ENCODE measurements at places on chromosomes 2 and 18.

DNA sequence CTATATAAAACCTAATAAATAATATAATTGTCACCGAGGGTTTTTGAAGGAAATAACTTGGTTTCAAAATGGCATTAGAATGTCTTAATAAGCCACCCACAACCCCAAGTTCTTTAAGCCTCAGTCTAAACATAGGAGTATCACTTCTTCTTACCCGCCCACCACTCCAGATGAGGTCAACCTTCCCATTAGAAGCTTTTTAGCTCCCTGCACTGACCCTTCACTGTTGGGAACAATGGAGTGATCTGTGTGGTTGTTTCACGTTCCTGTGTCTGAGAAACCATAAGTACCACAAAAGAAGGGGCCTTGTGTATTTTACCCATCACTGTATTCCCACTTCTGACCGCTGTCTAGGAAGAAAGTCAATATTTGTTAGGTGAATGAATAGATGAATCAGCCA lies 326.3 kb upstream of the ZNF521 start:
- peak; percentile 74 for DNase-seq

DNA sequence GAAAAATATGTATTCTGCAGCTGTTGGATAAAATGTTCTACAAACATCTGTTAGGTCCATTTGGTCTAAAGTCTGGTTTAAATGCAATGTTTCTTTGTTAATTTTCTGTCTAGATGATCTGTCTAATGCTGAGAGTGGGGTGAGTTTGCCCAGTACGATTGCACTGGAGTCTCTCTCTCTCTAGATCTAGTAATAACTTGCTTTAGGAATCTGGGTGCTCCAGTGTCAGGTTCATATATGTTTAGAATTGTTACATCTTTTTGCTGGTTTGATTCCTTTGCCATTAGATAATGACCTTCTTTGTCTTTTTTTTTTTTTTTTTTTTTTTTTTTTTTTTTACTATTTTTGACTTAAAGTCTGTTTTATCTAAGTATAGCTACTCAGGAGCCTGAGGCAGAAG lies 10.4 kb downstream of the GCC2 start:
- no peak for DNase-seq

GRCh38 chr2:85163675-85164074 lies 30.5 kb downstream of the TCF7L1 start:
- no peak for DNase-seq

DNA sequence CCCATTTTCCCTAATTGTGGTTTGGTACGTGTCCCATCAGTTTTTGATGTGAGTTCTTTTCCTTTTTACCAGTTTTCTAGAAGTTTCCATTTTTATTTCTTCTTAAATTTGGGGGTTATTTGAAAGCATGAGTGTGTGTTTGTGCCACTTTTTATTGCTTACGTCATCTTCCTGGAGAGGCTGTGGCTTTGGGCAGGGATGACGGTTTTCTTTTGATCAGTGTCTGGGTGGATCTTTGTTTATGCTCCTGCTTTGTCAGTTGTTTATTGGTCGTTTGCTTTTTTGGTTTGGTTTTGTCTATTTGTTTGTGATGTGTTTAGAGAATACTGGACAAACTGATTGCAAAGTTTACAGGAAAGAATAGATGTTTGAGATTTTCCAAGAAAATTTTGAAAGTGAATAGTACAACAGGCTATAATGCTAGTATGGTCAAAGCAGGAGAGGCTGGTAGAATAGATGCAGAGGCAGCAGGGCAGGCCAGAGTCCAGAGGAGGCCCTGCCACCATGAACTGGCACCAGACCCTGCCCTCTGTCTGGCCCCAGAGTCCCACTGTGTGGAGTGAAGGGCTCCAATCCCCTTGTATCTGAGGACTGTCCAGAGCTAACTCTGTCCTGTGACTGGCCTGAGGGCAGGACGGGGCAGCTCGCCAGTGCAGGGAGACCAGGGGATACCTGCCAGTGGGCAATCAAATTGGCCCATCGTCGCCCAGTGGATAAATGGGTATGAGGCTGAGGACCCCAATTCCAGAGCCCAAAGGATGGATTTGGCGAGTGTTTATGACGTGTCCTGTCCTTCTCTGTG lies 23.4 kb upstream of the SNED1 start:
- DNase-seq: peak; percentile 5

DNA sequence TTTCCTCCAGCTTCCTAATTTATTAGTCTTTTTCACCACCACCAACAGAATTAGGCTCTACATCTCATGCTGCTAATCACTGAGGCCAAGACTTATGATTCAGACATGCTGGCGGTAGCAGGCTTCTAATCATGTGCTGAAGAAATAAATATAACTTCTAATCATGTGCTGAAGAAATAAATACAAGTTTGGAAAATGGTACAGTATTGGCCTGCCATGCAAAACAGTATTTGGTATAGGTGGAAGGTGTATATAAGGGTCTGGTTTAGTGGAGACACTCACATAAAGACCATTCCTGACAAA lies 240.7 kb downstream of the TGIF1 start:
- no peak for DNase-seq

- DNase-seq: no peak
These were observed 152.5 kb downstream of the PLEKHA3 start for GRCh38 chr2:178632729-178633128.

DNA sequence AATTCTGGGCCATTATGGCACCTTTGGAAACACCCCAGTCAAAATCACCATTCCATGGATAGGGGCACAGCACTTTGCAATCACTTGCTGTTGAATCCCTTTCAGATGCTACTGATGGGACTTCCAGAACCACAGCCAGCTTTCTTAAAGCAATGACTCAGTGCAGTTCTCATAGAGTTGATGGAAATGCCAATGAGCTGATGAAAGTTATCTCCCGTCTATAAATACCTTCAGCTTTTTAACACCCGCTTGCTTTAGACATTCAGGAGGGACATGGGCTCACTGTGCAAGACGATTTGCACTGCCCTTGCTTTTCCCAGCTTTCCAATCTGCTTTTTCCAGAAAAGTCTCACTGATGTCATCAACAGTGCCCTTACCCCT lies 66.7 kb upstream of the RPL31 start:
- DNase-seq: no peak

GRCh38 chr2:118242216-118242615 lies 153.9 kb downstream of the INSIG2 start:
- DNase-seq: peak; percentile 15

- no peak for DNase-seq
These were observed 25.4 kb upstream of the CDH7 start for GRCh38 chr18:65725251-65726050.

Data from inflammatory macrophage treated with lipopolysaccharide for 4 hours (primary cell).